ENCODE measurements at places on chromosomes 3 and 15. TPM values are rescaled to one million over a fixed set of nuclear protein-coding genes. Genes with fewer than 3 reads are reported as not detected.

The NPTN gene
- 124 TPM for total RNA-seq

GRCh38 chr3:163657088-163657487 is 1421.2 kb downstream of the SI start:
- H3K4me3 ChIP-seq: no peak overlapping the region
- no peaks in the 10 kb centered on the region for H3K4me1 ChIP-seq
- no peaks in the 10 kb centered on the region for H3K36me3 ChIP-seq
- no peak overlapping the region for H3K27ac ChIP-seq

DNA sequence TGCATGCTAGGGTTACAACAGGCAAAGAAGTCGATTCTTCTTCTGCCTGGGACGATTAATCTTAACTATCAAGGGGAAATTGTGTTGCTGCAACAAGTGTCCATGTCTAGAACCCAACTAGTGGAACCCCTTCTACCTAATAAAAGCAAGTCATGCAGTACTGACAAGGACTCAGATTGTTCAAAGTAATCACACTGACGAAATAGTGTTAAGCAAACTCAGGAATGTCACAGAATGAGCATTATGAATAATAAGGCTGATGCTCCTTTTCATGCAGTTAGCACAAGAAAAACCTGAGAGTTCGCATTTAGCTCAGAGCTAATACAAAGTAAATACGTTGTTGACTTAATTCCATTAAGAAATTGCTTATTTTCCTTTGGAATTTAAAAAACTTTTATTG is 47.5 kb upstream of the TRIM42 start:
- peak overlapping the region; percentile 67 for H3K27ac ChIP-seq
- DNase-seq: no peak
- no peaks in the 10 kb centered on the region for H3K36me3 ChIP-seq
- no peaks in the 10 kb centered on the region for H3K27me3 ChIP-seq
- no peak overlapping the region for H3K4me3 ChIP-seq
- H3K4me1 ChIP-seq: peaks cover 33% of the 10 kb centered on the region

DNA sequence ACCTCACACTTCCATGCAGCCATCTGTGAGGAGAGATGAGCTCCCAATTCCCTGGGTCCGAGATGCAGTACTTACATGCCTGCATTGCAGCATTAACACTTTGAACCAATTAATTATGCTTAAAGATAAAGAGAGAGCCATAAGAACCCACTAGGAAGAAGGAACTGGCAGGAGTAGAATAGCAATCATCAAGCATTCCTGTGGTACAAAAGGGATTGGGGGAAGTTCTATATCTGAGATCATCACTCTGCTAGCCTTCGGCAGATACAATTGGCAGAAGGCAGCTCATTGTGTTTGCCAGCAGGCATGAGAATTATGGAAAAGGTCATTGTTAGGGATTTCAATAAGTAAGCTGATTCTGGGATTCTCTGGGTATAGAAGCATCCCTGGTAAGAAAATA is 891.4 kb downstream of the NTRK3 start:
- H3K27ac ChIP-seq: no peak overlapping the region
- H3K4me1 ChIP-seq: peaks cover 23% of the 10 kb centered on the region
- H3K4me3 ChIP-seq: no peak overlapping the region
- H3K27me3 ChIP-seq: no peaks in the 10 kb centered on the region
- no peak for DNase-seq

- no peak overlapping the region for H3K27ac ChIP-seq
- H3K36me3 ChIP-seq: no peaks in the 10 kb centered on the region
- no peaks in the 10 kb centered on the region for H3K4me1 ChIP-seq
- no peaks in the 10 kb centered on the region for H3K27me3 ChIP-seq
- no peak overlapping the region for H3K4me3 ChIP-seq
Observed at GRCh38 chr3:127655641-127656040, 17.1 kb upstream of the ABTB1 start.

- no peaks in the 10 kb centered on the region for H3K36me3 ChIP-seq
- H3K27ac ChIP-seq: no peak overlapping the region
- no peak for DNase-seq
- H3K4me3 ChIP-seq: no peak overlapping the region
Observed at GRCh38 chr15:64717130-64717529, 58.3 kb downstream of the RBPMS2 start.

GRCh38 chr15:47410247-47410646 is 307.1 kb upstream of the SEMA6D start:
- H3K4me3 ChIP-seq: no peak overlapping the region
- H3K4me1 ChIP-seq: no peaks in the 10 kb centered on the region
- DNase-seq: no peak
- H3K27ac ChIP-seq: no peak overlapping the region
- H3K27me3 ChIP-seq: no peaks in the 10 kb centered on the region
- no peaks in the 10 kb centered on the region for H3K36me3 ChIP-seq

Measured in Caco-2 (cell line).